NB4 (cell line): ENCODE measurements at places on chromosomes 2 and 18.

- no peak for DNase-seq
Observed at GRCh38 chr2:239566162-239566994, 165.6 kb upstream of the HDAC4 start.

GRCh38 chr2:215579809-215580208 lies 143.9 kb upstream of the FN1 start:
- DNase-seq, result peak; percentile 11

DNA sequence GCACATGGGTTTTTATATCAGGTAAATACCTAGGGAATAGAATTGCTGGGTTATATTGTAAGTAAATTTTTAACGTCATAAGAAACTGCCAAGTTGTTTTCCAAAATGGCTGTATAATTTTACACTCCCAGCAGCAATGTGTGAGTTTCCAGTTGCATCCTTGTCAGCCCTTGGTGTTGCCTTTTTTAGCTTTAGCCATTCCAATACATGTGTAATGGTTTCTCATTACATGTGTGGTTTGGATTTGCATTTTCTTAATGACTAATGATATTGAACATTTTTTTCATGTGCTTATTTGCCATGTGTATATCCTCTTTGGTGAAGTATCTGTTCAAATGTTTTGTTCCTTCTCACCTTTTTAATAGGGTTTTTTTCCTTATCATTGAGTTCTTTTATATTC lies 70.8 kb downstream of the ABI2 start:
- DNase-seq, result no peak

- DNase-seq, result no peak
Observed at GRCh38 chr18:54926593-54927325, 32.5 kb downstream of the CCDC68 start.

DNA sequence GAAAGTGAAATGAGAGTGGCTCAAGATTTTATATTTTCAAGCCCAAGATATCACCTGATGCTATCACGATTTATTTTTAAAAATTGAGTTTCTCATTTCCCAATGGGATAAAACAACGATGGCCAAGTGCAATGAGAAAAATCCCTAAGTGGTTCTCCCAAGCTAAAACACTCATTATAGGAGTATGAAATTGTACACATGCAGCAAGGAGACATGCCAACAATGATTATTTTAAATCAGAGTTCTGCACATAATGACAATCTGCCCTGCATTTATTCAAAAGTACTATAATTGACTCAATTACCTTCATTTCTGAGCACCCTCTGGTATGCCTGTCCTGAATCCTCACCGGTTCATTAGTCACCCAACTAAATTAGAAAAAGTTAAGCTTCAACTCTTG lies 12.7 kb downstream of the CYTIP start:
- no peak for DNase-seq

- DNase-seq, result no peak
Observed at GRCh38 chr2:95037384-95037839, 11.9 kb downstream of the MAL start.

DNA sequence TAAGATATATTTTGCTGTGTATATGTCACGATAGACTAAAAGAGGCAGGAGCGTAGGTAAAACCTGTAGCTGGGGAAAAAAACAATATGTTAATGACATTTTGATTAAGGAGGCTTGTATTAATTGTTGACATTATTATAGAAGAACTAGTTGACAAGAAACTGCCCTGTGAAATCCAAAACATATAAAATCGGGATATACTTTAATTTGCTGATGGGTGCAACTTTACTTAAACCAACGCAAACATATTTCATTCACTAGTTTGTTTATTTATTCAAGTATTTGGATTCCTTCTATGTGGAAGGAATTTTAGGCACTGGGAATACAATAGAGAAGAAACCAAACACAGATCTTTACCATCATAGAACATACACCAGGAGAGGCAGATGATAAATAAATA lies 8.0 kb downstream of the WDR7 start:
- DNase-seq, result no peak

DNA sequence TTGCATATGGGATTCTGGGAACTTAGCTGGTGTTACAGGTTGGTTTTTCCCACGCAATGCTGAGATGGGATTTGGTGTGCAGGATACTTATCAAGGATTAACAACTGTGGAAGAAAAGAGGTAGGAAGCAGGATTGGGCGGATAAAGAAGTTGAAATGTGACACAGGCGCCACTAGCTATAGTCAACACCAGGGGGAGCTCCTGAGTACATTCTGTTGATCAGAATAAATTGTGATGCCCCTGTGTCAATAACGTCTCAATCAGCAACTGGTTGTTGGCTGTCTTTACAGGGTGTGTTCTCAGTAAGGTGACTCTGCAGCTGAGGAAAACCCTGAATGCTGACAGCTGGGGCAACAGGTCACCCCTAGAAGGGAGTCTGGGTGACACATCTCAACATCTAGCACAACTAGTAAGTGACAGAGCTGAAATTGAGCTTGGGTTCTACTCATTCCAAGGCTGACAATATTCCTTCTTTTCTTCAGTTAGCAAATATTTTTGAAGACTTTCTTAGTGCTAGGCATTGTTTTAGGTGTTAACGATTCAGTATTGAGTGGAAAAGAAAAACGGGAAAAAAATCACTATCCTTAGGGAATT lies 143.0 kb downstream of the ARL6IP6 start:
- DNase-seq, result peak; percentile 54

DNA sequence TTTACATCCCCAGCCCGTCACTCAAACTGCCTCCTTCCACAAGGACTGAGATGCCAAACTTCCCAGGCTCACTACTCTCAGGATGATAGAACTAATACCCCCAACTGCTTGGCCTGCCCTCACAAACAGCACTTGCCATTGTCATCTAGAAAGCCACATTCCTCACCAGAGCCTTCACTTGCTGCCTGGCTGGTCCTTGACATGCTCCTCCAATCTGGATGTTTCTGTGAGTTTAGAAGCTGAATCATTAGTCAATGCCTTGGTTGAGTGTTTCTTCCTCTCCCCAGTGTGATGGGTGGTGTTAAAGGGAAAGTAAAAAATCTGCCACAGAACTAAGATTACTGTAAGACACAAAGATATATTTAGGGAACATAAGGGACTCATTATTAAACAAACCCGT lies 52.5 kb downstream of the MARCHF4 start:
- no peak for DNase-seq

DNA sequence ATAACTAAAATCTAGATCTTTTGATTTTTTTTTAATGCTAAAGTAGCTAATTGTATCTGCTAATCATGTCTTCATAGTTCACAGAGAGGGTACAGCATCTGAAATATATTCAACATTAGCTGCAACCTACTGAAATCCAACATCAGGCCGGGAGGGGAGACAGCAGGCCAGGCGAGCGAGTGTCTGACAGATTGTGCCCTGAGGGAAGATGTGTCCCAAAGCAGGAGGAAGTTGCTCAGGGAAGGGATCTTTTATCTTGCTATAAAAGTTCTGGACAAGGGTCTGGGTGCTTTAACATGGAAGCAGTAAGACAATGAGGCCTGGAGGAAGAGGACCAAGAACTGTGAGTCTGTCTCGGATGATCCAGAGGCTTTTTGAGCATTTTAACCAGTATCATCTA lies 274.1 kb downstream of the AFF3 start:
- no peak for DNase-seq

DNA sequence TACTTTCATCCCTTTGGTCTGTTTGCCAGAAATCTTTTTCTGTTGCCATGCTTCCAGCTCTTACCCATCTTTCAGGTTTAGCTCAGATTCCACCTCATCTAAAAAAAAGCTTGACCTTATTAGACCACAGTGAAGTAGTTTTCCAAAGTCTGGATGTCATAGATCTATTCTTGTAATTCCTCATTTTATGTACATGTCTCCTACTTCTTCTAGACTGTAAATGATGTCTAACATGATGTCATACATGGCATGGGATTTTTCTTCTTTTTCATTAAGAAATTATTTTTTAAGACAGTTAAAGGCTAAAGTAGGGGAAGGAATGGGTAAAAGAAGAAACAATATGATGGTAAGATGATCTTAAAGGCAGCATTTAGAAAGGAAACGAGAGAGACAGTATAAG lies 11.3 kb downstream of the GLS start:
- no peak for DNase-seq

- no peak for DNase-seq
Observed at GRCh38 chr18:24126155-24126961, 12.5 kb upstream of the CABYR start.

GRCh38 chr18:43276491-43276890 lies 799 bp downstream of the SYT4 start:
- no peak for DNase-seq

- DNase-seq, result no peak
Observed at GRCh38 chr2:30979822-30980245, 158.4 kb downstream of the GALNT14 start.

GRCh38 chr2:3516831-3517230 lies 2.5 kb downstream of the ADI1 start:
- DNase-seq, result no peak

DNA sequence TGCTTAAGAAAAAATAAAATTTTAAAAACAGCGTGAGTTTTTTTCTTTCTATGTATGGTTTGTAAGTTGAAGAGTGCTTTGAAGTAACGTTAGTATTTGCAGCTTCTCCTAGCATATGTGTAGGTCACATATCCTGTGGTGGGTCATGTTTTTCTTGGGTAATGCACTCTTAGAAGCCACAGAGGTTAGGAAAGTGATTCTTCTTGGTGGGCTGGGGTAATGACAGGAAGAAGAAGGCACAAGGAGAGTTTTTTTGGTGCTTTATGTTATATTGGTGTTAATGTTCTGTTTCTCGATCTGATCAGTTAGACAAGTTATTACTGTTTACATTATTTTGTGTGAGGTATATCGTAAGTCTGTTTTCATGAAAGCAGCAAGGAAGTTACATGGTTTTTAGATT lies 109.0 kb downstream of the ICA1L start:
- peak; percentile 64 for DNase-seq

DNA sequence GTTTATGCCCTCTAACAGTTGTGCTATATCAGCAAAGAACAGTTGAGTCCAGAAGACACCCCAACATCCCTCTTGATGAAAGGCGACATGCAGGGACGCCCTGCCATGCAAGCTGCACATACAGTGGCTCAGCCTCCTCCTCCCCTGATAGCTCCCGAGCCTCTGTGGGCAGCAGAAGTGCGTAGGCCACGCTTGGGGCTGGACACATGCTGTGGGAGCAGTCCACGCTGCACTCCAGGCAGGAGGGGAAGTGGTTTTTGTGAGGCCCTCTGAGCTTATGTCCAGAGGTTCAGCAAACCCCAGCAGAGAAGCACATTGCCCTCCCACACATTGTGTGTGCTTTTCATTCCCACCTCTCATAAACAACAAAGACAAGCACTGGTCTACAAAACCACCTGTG lies 162.1 kb downstream of the SEPTIN10 start:
- peak; percentile 89 for DNase-seq

DNA sequence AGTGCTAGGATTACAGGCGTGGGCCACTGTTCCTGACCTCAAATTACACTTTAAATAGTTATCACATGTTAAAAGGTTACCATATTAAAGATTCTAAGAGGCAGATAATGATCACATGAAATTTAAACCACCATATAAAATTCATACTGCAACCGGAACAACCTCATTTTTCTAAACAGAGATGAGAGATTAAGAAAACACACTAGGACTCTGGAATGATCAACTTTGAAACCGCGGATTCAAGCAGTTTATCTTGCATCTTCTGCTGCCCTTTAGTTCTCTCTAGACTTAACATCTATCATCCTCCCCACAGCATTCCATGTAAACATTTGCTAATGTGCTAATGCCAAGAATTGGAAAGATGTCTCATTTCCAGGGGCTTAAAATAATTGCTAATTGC lies 115.8 kb downstream of the PIGN start:
- DNase-seq, result no peak

GRCh38 chr18:13338318-13338717 lies 119.8 kb downstream of the LDLRAD4 start:
- DNase-seq, result no peak

DNA sequence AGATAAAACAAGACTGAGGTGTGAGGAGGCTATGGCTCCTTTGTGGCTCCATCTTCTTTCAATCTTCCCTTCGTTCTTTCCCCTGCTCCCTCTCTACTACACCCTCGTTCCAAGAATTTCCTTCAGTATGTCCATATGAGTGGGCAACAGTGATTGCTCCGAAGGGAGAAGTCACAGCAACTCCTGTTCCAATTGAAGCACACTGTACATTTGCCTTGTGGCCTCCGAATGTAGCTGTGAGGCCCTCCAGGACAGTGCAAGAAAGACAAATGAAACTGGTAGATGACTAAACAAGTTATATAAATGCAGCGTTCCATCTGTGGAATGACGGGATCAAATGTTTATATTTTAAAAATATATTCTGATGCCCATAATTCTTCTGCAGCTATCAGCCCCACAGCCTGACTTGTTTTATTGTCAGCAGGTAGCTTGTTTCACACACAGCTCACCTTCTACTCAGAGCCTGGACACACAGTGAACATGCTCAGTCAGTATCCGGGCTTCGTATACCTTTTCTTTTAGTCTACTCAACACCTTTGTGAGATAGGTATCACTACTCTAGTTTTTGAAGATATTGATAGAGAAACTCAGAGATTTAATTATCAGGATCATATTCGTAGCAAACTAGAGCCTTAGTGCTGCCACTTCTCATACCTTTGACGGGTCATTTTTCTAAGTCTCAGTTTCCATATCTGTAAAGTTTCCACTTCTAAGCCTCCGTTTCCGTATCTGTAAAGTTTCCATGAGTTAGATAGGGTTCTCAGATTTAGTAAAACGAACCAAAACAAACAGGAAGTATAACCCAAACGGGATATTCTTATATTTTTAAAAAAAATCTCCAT lies 216.7 kb upstream of the STON1 start:
- no peak for DNase-seq

- no peak for DNase-seq
Observed at GRCh38 chr2:72082887-72083286, 64.8 kb downstream of the CYP26B1 start.

- DNase-seq, result no peak
Observed at GRCh38 chr2:132975193-132976105, 305.4 kb upstream of the LYPD1 start.

DNA sequence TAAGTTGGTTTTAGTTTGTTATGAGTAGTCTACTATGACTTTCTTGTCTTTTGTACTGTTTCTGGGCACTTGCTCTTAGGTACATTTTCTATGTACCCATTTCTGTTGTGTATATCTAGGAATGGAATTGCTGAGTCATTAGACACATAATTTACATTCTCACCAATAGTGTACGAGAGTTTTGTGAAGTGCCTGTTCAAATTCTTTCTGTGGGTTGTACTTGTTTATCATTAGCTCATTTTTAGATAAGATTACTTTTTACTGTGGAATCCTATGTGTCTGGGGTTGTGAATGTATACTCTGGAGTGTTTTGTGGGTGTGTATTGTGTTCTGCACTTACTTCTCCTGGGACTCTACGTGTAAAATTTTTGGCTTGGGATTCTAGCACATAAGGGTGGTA lies 36.6 kb upstream of the CD28 start:
- DNase-seq, result no peak

- DNase-seq, result no peak
Observed at GRCh38 chr2:44679584-44679983, 261.9 kb upstream of the SIX3 start.

GRCh38 chr2:186612555-186613440 lies 22.9 kb downstream of the ITGAV start:
- no peak for DNase-seq

DNA sequence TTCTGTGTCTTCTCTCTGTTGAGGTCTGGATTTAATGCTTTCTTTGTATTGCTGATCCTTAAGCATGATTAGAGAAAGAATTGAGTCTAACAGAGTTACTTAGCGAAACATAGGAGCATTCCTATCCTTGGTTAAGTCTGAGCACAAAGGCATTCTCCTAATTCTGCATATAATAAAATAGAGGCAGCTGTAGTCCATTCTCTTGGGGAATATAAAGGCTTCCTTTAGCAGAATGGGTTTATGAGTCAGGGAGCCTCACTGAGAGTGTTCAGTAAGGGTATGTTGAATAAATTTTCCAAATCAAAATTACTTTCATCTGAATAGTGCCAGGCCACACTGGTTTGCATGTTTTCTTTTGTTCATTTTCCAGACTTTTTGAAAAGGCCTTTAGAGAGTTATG lies 101.5 kb downstream of the GALNT1 start:
- no peak for DNase-seq
